OCI-LY7 (cell line): ENCODE measurements at places on chromosomes 16 and 17.

- peak; percentile 63 for DNase-seq
Observed at GRCh38 chr17:32558997-32559650, 72.3 kb downstream of the CDK5R1 start.

DNA sequence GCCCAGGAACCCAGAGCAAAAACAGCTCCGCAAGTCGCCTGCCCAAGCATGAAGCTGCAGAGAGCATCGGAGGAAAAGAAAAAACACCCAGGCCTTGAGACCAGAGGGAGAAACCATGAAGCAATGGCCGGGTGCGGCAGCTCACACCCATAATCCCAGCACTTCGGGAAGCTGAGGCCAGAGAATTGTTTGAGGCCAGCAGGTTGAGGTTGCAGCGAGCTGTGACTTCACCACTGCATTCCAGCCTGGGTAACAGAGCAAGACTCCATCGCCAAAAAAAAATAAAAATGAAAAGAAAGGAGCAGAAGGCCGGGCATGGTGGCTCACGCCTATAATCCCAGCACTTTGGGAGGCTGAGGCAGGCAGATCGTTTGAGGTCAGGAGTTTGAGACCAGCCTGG lies 40.3 kb downstream of the C16orf95 start:
- DNase-seq, result no peak

GRCh38 chr17:31226950-31227349 lies 70.1 kb downstream of the OMG start:
- DNase-seq, result no peak

- no peak for DNase-seq
Observed at GRCh38 chr16:53912155-53912554, 208.2 kb downstream of the FTO start.

- no peak for DNase-seq
Observed at GRCh38 chr16:23436951-23437350, 16.0 kb downstream of the COG7 start.

- no peak for DNase-seq
Observed at GRCh38 chr17:79023886-79024771, at the start of gene C1QTNF1. Gene C1QTNF1, plus strand, starts transcription at chr17:79024169. Its CDS starts 19,800 bp downstream, at chr17:79043969.

- DNase-seq, result no peak
Observed at GRCh38 chr17:66526827-66527226, 224.4 kb downstream of the PRKCA start.

DNA sequence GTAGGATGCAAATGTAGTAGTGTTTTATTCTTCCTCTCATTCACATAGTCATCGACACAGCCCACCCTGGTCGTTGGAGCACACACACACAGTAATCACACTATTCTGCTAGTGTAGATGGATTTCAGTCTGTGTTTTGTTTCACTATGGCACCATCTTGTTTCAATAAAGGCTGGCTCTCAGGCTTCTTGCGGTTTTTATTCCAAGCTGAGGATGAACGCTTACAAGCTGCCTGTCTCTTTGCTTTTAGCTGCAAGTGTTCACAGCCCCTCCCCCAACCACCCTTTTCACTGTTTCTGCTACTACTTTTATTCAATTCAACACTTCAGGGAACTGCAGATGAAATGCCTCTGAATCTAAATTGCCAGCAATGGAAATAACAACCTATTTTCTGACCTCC lies 140.9 kb upstream of the PMFBP1 start:
- no peak for DNase-seq

GRCh38 chr17:58088624-58089023 lies 5.4 kb downstream of the DYNLL2 start:
- DNase-seq, result no peak
